Choroid plexus epithelial cell (primary cell): ENCODE measurements at places on chromosomes 13 and 19.

GRCh38 chr13:27636589-27637288, 15.0 kb downstream of the POLR1D start:
- peak; percentile 48 for DNase-seq

DNA sequence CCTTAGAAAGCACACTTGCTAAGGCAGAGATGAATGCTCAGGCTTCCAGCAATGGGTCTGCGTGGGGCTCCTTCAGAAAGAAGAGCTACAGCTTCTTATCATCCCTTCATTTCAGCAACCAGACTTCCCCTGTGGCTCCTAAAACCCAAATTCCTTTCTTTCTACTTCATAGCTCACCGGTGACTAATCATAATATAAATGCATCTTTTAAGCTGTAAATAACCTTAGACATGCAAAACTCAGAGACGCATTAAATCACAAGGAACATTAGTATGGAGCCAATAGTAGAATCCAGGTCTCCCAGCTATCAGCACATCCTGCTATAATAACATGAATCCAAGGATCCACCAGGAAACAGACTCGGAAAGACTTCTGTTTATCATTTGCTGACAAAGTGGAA, 375.6 kb downstream of the COG6 start:
- DNase-seq, result peak; percentile 91

- DNase-seq, result no peak
These were observed 142.3 kb downstream of the OXGR1 start for GRCh38 chr13:96851856-96852445.

DNA sequence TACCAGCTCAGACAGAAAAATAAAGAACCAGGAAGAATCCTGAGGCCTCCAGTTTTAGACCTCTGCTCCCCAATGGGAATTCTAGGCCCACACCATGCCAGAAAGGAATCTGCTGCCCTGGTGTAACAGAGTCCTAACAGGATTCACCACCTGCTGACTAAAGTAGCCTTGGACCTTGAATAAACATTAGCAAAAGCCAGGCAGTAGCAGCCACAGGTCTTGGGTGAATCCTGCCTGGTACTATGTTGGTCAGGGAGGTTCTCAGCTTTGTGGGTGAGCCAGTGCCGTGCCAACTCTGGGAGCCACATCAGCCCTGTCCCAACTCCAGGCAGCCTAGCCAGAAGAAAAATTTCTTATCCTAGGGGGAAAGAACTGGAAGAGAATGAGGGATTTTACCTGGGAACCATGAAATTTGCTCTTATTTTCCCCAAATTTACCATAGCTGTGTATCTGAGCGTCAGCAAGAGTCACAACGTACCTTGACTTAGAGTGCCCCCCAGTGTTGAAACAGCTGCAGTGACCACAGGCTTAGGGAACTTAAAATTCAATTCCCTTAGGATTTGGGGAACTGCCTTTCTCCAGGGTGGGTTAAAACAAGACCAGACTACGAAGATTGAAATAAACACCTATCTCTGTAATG, 1895.6 kb upstream of the PRR20A start:
- no peak for DNase-seq

DNA sequence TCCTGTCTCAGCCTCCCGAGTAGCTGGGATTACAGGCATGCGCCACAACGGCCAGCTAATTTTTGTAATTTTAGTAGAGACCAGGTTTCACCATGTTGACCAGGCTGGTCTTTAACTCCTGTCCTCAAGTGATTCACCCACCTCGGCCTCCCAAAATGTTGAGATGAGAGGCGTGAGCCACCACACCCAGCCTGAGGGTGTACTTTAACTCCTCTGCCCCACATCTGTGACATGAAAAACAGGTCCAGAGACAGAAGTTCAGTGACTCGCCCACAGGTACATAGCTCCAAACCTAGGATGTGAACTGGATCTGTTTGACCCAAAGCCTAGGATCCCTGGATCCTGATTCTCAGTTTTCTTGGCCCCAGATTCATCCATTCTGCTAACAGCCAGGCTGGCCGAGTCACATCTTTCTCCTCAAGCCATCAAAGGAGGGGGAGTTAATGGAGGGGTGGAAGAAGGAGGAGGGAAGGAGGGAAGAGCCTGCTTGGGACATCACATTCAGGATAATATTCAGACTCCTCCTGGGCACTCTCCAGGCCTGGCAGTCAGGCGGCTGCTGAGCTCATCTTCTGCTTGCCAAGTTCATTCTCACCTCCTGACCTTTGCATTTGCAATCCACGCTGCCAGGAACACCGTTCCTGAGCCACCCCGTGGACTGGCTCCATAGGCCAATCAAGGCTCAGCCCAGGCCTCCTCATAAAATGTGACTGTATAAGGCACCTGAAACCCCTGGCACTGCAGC, 3.1 kb downstream of the SPC24 start:
- peak; percentile 90 for DNase-seq

- peak; percentile 46 for DNase-seq
These were observed 2.7 kb upstream of the GATAD2A start for GRCh38 chr19:19402656-19403372.

DNA sequence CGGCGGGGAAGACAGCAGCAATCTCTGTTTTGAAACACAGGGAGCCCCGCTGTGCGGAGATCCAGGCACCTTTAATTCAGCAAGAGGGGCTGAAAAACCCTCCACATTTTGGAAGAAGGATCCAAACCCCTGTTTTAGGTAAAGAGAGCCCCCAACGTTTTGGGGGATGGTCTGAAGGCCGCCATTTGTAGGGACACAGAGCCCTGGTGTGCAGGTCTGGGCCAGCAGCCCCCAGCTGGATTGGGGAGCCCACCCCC, 3.5 kb upstream of the HOOK2 start:
- DNase-seq, result peak; percentile 74

DNA sequence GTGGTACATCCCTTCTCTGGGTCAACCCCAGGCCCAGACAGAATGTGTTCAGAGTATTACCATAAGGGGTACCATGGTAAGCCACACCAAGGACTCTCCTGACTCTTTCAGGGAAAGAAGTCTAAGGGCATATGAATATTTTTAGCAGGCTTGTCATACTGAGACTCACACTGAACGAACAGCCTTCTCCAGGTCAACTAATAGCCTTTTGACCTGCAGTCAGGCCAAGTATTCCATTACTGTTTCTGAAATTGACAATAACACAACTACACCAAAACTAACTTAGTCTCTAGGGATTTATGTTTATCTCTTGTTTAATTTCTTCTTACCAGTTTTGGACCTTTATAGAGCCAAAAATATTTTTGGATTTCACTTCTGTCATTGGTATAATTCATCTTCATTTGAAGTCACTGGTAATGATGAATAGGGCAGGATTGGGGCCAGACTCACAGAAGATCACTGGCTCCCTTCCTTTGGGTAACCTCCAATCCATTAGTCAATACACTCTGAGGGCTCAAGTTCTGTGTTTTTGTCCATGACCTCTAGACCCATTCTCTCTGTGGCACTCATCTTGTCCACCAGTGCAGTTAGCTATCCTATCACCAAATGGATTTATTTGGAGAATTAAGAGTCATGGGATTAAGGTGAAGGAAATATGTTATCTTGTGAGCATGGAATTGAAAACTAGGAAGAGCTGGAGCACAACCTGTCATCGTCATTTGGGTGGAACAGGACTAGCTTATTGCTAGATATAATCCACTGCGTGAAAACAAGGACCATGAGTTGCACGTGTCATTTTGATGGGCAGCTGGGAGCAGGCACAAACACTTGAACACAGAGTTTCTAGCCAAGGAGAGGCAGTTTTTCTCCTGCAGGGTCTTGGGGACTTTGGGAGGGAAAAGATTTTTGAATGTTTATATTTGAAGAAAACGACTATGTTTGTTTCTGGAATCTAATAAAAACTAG, 313.3 kb downstream of the DCLK1 start:
- no peak for DNase-seq
